ENCODE measurements at places on chromosomes 2 and 18.

DNA sequence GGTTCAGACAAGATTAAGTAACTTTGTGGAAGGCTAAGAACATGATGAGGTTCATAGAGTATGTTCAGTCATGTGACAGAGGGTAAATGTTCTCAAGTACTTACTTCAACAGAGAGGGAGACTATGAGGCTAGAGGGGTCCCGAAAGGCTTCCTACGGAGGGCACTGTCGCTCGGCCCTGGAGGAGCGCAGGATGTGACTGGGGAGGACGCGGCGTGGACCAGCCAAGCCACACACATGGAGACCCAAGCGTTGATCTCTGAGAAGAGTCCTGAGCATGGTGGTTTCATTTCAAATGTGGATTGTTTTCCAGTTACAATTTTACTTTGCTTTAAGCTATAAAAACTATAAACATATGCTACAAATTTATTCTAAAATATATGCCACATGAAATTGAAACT, 227.5 kb downstream of the PTGR3 start:
- no peak for DNase-seq

DNA sequence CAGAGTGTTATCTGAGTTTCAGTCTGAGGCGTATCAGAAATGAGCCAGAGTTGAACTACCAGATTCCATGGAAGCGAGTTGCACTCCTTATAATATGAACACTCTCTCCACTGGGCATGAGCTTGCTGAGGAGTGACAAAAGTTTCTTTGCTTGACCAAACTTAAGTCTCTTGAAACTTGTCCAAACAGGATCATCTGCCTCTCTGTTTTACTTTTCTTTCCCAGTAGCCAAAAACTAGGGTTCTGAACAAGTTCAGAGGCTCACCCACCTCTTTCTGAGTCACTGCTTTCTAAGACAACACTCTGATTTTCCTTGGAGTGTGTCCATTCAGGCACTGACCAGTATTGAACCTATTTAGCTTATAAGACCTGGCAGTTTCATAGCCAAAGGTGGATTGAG, 233.2 kb upstream of the TCF4 start:
- no peak for DNase-seq

DNA sequence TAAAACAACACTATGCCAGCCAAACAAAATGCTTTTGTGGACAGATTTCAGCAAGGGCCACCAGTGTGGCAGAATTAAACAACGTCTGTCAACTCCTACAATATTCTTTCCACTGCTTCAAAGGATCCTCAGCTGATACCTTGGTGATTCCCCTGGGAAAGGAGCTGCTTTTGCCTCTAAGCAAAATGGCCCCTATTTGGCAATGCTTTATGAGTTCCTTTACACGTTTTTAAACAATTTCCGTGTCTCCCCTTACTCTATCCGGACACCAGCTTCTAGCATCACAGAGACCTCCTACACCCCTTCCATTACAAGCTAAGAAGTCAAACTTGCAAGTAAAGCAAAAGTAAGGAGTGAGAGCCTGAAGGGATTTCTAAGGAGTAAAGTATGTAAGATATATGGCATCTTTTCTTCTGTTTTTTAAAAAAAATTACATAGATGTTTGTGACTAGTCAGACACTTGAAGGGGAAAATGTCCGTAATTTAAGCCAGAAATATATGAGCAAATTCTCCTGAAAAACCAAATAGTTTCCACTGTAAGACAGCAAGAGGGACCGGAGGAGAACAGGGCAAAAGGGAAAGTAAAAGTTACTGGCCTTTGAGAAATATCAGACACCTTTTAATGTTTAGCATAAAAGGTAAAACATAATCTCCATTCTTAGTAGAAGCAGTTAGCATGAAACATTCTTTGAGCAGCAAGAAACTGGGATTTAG, 1.9 kb downstream of the SOS1 start:
- DNase-seq, result no peak

GRCh38 chr2:71422786-71423185, 30.6 kb upstream of the DYSF start:
- DNase-seq, result no peak

DNA sequence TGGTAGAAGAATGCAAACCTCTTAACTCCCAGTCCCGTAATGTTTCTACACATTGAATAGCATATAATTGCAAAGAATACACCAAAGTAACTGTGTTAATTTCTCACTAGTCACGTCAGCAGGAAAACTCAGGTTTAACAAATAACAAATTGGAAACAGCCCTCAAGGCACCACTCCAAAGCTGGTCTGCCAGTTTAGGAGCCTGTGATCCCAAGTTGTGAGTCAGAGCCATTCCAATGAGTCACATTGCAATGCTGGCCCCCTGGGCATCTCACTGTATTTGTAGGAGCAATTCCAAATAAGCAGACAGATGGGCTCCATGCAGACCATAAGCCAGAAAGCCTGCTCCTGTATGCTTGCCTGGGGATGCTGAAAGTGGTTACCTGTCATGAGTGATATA, 143.2 kb upstream of the SETBP1 start:
- DNase-seq, result no peak

GRCh38 chr18:45213040-45213333, 402.3 kb upstream of the SLC14A2 start:
- DNase-seq, result no peak

Data from stimulated activated CD8-positive, alpha-beta memory T cell treated with anti-CD3 and anti-CD28 coated beads, Interleukin-4, amount 100 ng/mL, for 48 hours (primary cell).